ENCODE measurements at places on chromosomes 13 and 19.
A peak's percentile ranks its signal among the peaks of the same experiment; 100 is the strongest.

GRCh38 chr13:59879281-59879680 lies 284.4 kb downstream of the DIAPH3 start:
- no peak for DNase-seq

DNA sequence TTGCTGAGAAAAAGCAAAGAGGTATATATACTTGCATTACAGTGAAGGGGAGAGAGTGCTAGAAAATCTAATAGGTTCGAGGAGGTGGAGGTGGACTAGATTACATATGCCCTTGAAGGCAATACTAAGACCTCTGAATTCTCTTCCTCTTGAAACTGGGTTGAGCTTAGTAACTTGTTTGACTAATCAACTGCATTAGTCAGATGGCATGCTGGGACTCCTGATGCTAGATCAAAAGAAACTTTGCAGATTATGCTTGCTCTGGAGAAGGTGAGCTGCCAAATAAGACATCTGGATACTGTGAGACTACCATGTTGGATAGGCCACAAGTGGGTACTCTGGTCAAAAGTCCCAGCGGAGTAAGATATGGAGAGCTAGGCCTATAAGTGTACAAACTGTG lies 331.3 kb downstream of the KLF5 start:
- no peak for DNase-seq

DNA sequence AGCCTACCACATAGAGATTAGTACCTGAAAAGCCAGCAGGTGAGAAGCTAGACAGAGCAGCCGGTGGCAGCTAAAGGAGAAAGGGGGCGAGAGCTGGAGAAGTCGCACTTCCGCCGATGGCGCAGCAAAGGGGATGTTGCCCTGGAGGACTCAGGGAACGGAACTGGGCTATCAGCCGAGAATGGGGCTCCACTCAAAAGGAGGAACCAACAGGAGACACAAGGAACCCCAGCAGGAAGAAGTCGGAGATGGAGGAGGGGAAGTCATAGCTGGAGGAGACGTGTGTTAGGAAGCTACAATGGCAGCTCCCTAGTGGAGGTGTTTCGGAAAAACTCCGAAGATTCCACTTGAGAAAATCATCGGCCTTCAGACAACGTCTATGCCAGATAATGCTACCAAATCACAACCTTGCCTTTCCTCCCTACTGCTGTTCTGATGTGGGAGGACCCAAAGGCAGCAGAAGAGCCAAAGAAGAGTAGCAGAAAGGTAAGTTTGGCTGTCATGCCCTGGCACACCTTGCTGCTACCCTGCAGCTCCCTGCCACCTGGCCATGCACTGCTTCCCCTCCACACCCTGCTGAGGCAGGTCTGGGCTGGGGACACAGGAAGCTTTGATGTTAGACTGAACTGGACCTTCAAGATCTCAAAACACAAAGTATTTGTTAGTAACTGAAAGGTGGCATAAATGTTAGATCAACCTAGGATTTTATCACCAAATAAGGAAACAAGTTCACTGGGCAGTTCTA lies 127.9 kb downstream of the DLEU7 start:
- DNase-seq = no peak

DNA sequence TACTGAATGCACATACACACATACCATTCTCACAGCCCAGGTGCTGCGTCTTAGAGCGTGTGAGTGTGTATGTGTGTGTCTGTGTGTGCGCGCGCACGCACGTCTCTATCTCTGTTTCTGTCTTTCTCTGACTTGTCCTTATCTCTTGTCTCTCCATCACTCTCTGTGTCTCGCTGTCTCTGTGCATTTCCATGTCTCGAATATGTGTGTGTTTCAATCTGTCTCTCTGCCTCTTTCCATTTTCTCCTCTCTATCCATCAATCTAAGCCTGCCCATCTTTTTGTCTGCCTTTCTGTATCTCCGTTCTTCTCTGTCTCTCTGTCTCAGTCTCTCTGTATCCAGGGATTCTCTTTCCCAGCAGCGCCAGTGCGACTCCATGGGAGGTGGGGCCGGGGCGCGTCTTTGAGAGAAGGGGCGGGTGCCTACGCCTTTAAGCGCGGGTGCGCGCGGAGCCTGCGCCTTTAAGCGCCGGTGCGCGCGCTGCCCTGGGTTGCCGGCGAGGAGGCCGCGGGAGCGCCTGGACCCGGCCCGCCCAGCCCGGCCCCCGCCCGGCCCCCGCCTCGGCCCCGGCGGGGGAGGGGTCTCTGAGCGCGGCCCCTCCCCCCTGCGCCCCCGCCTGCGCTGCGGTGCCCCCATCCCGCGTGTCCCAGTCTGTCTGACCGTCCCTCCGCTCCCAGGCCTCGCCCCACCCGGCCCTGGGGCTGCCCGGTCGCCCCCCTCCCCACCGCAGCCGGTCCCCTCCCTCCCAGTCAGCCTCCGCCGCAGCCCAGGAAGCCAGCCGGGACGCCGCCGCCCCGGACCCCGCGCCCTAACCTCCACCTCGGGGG lies at the start of gene LRFN3:
TSS of gene LRFN3 (plus strand) at position 464 of the 827 bp plus-strand sequence. CDS start 3,052 bp downstream, outside the sequence.
- peak; percentile 89 for DNase-seq

GRCh38 chr13:76778853-76779252 lies 107.4 kb downstream of the KCTD12 start:
- no peak for DNase-seq

GRCh38 chr13:98664924-98665637 lies 87.4 kb downstream of the SLC15A1 start:
- no peak for DNase-seq

DNA sequence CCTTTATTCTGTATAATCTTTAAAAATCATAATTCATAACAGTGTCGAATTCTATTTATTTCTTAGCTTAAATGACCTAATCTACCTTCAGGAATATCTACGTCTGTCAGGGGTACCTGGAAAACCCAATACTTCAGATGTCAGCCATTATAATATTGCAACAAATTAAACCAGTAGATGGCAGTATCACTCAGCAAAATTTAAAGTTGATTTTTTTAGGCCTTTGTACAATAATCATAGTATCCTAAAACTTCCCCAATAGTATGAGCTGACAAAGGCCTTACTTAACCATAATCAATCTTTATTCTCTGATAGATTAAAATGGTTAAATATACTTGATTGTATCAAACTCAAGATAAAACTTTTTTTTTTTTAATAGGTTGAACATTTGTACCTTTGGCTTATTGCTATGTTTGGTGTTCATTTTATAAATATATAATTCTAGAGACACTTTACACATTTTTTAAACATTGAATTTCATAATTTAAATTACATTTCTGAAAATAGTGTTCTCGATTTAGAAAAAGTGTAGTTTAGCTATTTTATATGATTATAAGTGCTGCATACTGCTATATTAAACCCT lies 830.2 kb upstream of the SPRY2 start:
- peak; percentile 6 for DNase-seq

DNA sequence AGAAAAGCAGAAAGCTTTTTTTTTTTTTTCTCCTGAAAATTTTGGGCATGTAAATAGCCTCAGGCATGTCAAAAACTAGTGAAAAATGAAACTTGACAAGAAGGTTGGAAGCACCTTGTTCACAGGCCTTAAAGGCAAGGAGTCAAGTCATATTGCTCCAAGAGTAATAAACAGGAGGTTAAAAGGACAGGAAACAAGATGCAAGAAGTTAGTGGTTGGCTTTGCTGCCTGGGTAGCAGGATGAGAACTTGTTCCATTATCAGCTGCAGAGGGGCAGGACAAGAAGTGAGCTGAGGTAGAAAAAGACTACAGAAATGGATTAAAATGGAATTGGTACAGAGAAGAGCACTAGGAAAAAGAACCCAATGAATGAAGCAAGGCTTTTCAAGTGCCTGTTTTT lies 242.6 kb downstream of the DCT start:
- DNase-seq = no peak

- DNase-seq = no peak
Measured at GRCh38 chr19:39446365-39447084, 1.1 kb downstream of the SUPT5H start.

GRCh38 chr13:35675651-35676050 lies 199.2 kb upstream of the MAB21L1 start:
- no peak for DNase-seq

DNA sequence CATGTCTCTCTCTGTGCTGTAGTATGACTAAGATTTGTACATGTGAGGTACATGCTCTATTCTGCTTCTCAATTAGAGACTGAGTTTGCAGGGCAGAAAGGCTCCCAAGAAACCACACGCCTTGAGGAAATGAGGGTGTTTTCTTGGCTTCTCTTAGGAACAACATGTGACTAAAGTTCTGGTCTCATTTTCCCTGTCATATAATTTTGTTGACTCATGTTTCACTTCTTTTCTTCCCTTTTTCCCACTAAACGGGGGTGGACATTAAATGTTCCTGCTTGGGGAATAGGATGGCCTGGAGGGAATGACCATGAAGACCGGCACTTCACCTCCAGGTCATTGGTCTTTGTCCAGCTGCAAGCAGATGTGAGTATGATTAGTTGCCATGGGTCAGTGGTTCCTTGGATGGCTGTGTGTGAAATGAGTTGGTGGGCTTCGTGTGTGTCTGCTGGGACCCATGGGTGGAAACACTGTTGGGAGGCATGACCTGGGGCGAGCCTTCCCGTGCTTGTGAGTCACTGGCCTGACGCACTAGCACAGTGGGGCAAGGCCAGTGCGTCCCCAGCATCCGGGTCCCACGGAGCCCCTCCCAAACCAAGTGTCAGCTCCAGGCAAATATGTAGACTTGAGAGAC lies 56.6 kb downstream of the COL4A1 start:
- peak; percentile 51 for DNase-seq

DNA sequence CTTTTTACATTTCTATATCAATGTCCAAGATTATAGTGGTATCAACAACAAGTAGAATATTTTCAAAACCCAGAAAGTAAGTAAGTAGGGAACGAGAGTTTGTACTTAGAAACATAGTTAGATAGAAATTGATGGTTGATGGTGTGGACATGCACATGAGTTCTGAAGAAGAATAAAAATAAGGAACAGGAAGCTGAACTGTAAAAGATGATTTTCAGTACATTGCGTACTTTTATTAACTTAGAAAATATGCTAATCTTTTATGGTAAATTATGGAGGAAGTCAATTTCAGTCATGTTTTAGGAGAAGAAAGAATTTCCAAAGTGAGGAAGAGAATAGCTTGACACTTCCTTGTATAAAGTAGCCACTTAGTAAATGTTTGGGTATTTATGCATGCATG lies 12.3 kb upstream of the GPR18 start:
- DNase-seq = no peak

DNA sequence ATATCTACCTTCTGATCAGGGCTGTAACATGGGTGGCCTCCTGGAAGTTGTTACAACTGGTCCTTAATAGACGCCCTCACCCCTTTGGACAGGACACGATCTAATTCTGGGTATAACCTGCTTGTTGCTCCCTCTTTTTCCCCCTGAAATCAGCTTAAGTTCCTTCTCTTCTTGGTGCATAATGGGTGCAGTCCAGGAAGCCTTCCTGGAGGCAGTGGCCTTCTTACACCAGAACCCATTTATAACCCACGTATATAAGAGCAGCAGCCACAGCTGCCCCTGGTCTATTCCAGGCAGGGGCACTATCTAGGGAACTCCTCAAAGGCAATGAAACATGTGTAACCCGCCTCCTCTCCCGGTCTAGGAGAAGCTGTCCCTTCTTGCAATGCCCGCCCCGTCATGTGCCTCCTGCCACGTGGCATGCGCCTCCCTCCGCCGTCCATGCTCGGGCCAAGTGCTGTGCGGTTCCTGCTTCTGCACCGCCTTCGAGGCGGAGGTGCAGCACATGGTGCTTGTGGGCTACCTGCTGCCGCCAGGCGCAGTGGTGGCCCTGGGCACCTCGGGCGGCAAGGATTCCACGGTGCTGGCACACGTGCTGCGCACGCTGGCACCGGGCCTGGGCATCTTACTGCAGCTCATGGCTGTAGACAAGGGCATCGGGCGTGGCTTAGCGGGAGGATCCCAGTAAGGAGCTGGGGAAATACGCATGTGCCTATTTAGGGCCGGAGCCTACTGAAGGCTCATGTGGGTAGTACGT lies 27.3 kb downstream of the ZNF175 start:
- DNase-seq = no peak

GRCh38 chr13:19267746-19268145 lies 86.1 kb upstream of the TUBA3C start:
- DNase-seq = no peak

- DNase-seq = peak; percentile 9
Measured at GRCh38 chr19:14089412-14089661, 1.2 kb downstream of the SAMD1 start.

DNA sequence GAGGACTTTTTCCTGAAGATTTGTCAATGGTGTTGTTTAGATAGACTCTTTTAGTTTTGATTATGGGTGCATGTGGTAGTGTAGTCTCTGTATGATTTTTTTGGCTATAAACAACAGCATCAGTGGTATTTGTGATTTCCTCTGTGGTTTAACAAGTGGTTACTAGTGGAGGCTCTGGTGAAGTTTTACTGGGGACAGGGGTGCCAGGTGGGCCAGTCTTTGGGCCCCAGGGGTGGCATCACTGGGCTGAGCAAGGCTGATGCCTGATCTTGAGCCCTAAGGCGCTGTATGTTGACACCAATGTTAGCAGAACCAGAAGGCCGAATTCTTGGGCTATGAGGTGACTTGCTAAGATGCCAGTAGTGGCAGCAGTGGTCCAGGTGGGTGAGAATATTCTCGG lies 811.4 kb downstream of the DACH1 start:
- DNase-seq = no peak

DNA sequence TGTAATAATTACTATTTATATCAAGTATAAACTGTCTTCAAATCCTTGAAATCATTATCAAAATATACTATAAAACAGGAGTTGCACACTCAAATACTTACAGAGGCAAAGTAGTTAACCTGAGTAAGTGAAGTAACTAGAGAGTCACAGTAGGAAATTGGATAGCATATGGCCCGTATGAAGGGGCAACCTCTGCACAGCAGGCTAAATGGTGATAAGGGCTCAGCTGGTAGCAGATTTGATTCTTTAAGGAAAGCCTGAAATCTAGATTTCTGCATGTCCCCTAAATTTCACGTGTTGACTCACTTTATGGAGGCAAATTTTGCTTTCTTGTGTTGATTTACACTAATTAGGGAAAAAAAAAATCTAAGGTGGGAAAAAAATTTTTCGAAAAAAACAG lies 46.4 kb downstream of the STOML3 start:
- no peak for DNase-seq

- DNase-seq = no peak
Measured at GRCh38 chr19:42288387-42288786, 13.5 kb upstream of the PRR19 start.

DNA sequence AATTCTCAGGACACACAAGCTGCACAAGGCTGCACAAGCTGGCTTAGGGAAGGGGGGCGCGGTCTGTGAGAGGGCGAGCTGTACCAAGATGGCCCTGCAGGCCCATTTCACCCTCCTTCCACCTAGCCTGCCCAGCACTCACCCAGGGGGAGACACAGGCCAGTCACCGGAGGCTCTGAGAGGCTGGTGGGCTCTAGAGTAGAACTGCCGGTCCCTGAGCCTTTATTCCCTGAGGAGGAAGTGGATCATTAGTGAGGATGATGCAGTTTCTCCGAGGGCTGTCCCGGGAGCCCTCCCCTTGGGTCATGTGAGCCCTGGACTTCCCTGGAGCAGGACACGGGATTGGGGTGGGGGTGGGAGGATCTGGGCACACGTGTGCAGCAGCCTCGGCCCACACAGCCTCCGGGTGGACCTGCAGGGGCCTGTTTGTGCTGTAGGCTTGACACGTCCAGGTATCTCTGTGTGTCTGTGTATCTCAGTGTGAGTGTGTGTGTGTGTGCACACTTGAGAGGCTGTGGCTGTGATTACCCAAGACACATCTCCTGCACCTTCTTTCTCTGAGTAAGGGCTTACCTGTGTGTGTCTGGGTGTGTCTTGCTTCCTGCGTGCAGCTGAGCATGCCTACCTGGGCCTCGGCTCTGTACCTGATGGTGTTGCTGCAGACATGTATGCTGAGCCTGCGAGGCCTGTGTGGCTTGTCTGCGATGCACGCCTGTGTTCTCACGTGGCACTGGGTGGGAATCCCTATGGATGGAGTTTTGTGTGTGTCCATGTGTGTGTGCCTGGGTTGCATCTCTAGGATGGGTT lies at the start of gene ACP5:
TSS of gene ACP5 (minus strand) at position 195 of the 807 bp plus-strand sequence. CDS start 328 bp downstream, outside the sequence.
- no peak for DNase-seq

- DNase-seq = no peak
Measured at GRCh38 chr13:25132751-25133390, 36.9 kb downstream of the PABPC3 start.
